ENCODE measurements at places on chromosomes 7 and 10.

GRCh38 chr7:33698692-33699128 lies 206.6 kb upstream of the BMPER start:
- DNase-seq: no peak

DNA sequence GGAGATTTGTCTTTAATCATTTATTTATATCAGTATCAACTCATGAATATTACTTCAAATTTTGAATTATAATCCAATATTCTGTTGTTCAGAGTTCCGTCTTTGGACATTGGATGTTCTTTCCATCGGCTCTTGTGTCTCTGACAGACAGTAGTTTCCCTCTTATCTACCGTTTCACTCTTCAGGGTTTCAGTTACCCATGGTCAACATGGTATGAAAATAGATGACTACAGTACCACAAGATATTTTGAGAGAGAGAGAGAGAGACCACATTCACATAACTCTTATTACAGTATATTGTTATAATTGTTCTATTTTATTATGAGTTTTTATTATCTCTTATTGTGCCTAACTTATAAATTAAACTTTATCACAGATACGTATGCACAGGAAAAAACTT lies 6.8 kb downstream of the SHTN1 start:
- DNase-seq: no peak

DNA sequence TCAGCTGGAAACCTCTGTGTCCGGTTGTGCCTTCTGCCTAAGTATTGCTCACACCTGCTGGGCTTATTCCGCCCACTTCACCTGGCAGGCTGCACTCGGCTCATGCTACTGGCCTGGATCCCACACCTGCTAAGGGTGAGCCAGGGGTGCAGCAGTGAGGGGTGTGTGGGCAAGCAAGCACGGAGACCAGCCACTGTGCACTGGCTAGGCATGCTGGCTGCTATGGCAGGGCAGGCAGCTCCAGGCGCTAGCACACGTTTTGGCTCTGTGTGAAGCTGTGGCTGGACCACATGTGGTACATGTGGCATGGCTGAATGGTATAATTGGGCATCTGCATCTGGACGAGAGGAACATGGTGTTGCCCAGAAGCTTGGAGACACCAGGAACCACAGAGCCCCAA lies 940.7 kb downstream of the NRG3 start:
- DNase-seq: no peak

GRCh38 chr7:2715341-2716231 lies 27.6 kb downstream of the AMZ1 start:
- DNase-seq: no peak

All from endothelial cell of umbilical vein (primary cell).